ENCODE measurements at places on chromosomes 4 and X.

- peak; percentile 8 for DNase-seq
Observed at GRCh38 chrX:107654872-107655761, 26.8 kb downstream of the PRPS1 start.

DNA sequence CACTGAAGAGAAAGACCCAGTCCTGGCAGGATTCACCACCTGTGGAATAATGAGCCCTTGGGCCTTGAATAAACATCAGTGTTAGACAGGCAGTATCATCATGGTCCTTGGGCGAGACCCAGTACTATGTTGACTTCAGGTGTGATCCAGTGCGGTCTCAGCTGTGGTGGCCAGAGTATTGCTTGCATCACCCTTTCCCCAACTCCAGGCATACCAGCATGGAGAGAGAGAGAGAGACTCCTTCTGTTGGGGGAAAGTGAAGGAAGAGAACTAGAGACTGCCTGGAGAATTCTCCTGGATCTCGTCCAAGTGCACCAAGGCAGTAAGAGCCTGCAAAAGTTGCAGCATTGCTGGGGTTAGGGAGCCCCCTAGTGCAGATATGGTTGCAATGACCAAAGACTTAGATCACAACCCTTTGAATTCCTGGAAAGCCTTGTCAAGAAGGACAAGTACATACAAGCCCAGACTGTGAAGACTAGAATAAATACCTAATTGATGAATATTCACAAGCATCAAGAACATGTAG lies 61.1 kb upstream of the VAMP7 start:
- peak; percentile 35 for DNase-seq

DNA sequence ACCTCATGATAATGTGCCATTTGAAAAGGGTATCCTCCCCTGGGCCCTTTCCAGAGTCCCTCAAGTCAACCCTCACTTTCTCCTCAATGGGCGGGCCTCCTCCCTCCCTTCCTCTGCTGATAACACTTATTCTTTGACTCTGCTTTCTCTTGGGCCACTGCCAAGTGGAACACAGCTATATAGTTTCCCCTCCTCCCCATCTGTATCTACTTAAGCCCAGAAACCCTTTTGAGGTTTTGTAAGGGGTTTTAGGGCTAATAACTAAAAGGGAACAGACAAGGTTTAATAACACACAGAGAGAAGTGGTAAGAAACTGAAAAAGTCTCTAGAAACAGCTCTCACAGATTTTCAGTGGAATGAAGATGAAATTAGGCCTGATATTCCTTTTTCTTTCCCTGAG lies 116.7 kb downstream of the GPC3 start:
- no peak for DNase-seq

DNA sequence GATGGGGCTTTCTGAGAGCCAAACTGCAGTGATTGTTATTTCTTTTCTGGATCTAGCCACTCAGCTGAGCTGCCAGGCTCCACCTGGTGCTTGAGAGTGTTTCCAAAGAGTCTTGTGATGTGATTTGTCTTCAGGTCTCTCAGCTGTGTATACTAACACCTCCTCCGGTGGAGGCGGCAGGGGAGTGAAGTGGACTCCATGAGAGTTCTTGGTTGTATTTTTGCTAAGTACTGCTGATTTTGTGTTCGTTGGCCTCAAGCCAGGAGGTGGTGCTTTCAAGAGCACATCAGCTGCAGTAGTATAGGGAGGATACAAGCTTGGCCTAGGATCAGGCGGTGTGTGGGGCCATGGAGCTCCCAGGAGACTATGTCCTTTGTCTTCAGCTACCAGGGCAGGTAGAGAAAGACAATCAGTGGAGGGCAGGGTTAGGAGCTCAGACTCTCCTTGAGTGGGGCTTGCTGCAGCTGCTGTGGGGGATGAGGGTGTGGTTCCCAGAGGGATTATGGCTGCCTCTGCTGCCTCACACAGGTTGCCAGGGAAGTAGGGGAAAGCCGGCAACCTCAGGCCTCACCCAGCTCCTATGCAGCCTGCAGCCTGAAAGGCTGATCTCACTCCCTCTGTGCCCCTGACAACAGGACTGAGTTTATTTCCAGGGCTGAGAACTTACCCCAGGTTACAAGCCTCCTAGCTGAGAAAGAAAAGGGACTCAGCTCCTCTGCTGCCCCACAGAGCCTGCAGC lies 62.4 kb downstream of the NPFFR2 start:
- DNase-seq: peak; percentile 62

DNA sequence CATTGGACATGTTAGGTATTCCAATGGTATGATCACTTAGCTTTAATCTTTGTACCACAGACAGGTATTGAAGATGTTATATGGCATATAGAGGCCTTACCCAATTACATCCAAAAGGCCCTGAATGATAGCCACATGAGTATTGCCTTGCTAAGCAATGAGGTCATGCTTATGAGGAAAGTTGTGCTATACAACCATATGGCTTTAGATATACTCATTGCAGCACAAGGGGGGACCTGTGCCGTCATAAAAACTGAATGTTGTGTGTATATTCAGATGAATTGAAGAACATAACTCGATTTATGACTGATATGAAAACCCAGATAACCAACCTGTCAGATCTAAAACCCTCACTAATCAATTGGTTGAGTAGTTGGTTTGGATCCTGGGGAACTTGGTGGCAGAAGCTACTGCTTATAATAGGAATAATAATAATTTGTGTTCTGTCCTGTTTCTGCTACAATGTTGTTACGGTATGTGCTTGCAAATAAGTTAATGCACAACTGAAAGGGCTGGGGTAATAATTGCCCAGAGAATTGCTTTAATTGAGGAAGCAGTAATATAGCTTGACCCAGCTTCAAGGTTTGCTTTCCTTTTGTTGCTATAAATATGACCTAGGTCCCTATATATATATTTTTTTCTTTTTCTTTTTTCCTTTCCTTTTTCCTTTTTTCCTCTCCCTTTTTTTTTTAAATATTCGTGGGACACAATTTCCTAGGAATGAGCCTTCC lies 21.5 kb upstream of the CSTF2 start:
- DNase-seq: no peak

DNA sequence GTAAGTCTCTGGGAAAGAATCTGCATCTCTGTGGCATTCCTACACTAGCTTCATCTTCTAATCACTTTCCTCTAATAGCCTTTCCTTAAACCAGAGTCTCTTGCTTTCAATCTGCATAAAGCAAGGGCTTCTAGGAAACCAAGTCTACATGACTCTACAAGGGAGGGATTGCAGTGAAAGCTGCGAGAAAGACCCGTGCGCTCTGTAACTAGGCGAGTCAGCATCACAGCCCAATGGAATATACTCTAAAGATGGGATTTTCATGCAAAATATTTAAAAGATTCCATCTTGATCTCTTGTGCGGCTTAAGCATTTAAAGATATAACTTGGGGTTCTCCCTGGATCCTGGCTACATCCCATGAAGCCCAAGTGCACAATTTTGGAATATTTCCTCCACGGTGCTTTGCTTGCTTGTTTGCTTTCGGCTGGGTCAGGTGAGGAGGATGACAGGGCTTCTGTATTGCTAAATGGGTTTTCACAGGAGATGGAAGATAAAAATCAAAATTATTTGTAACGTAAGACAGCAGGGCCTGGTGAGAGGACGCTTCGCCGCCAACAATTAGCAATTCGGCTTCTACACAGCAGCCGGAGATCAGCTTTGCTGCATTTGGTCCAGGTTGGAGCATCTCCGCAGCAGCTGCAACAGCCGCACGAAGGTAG lies 687 bp upstream of the GRIA2 start:
- no peak for DNase-seq

DNA sequence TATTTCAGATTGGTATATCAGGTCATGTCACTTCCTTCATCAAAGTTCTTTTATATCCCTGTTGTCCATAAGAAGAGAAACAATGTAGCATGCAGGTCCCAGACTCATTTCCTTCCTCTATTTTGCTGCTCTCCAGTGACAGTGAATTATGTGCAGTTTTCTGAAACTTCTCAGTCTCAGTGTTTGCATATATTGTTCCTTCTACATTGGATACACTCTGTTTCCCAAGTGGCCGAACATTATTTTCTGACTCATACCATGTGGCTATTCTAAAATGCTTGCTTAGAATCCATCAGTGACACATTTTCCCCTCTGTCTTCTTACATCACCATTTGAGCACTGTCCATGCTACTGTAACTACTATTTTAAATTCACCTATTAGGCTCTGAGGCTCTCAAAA lies 305.7 kb downstream of the PDHA2 start:
- DNase-seq: no peak

DNA sequence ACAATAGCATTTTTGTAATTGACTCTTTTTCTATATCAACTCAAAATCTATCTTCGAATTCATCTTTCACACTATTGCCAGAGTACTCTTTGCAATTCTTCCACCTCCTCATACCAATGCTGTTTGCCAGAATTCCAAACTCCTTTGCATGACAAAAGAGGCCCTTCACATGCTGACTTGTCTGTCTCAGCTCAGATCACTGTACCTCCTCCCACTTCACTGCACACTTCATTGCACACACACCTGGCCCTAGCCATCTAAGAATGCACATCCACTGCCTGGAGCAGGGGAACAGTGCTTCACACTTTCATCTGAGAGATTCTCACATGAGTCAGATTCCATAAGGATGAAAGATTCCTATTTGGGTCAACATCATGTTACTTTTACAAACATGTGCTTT lies 56.5 kb downstream of the PRDM5 start:
- no peak for DNase-seq

GRCh38 chrX:138914767-138915166 lies 203.2 kb upstream of the FGF13 start:
- DNase-seq: no peak

GRCh38 chr4:113739197-113739596 lies 22.3 kb downstream of the CAMK2D start:
- no peak for DNase-seq

- no peak for DNase-seq
Observed at GRCh38 chr4:30461218-30461617, 259.0 kb upstream of the PCDH7 start.

GRCh38 chrX:154780968-154781367 lies 18.3 kb downstream of the DKC1 start:
- DNase-seq: no peak

- no peak for DNase-seq
Observed at GRCh38 chr4:86816501-86817273, 32.5 kb downstream of the SLC10A6 start.

GRCh38 chr4:23890369-23891063 lies 669 bp upstream of the PPARGC1A start:
- no peak for DNase-seq

DNA sequence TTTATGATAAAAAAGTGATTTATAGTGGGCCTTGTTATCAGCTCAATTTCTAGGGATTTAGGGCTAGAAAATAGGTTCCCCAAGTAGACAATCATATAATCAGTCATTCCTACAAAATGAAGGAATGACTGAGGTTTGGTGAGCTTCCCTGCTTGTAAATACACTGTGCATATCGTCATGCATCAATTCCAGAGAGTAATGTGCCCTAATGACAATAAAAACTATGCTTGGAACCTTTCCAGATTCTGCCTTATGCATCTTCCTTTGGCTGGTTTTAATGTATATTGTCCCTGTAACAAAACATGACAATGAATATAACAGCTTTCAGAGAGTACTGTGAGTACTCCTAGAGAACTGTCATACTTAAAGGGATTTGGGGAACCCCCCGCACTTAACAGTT lies 1310.9 kb downstream of the PCDH7 start:
- DNase-seq: no peak

DNA sequence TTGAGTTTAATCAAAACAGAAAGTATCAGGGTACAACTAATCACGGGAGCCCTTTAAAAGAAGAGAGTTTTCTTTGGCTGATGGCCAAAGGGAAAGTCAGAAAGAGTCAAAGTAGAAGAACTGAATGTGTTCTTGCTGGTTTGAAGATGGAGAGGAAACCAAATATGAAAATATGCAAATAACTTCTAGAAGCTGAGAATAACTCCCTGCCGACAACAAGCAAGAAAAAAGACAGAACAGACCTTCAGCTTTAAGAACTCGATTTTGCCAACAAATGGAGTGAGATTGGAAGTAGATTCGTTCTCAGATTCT lies 903.8 kb downstream of the STIM2 start:
- no peak for DNase-seq

GRCh38 chr4:3355266-3355748 lies 62.5 kb downstream of the RGS12 start:
- DNase-seq: no peak

GRCh38 chr4:154452798-154453346 lies 38.7 kb downstream of the DCHS2 start:
- no peak for DNase-seq

- no peak for DNase-seq
Observed at GRCh38 chr4:40058121-40058520, 1.5 kb downstream of the N4BP2 start.

DNA sequence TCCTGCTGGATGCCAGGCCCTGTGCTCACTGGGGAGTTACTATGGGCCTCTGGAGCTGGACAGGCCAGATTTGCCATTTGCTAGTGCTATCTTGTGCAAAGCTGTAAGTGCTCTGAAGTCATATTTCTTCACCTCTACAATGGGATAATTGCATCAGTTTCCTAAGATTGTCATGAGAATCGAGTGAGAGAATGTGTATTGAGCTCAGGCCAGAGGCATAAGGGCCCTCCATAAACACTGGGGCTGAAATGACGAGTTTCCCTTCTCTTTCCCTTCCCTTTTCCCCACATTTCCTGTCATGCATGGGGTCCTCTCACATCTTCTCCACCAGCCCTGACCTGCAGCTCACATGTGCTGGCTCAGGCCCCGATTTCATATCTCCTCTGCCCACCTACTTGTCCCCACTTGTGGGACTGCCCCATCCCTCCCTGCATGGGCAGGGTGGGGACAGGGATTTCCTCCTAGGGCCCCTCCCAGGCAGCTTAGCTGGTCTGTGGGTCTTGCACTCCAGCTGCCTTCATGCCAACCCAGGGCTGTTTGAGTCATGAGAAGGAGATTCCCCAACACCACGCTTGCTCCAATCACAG lies 358.8 kb downstream of the MID1IP1 start:
- no peak for DNase-seq
